Activated T-helper 2 cell treated with anti-CD3 and anti-CD28 coated beads, Interferon-gamma antibody, Interleukin-2, Interleukin-4, amounts not matched to agents 10 μg/mL and 5 μg/mL and 100 μg/mL, durations not matched to agents 14 hours and 24 hours and 36 hours (primary cell): ENCODE measurements at places on chromosomes 4 and X. TPM values are rescaled to one million over a fixed set of nuclear protein-coding genes. Genes with fewer than 3 reads are reported as not detected.

Gene PCDH18
- not detected in 2 replicates for total RNA-seq

Gene CXCL13
- 82.6 and 87.2 TPM in 2 replicates for total RNA-seq

Gene PABPC1L2B
- not detected in 2 replicates for total RNA-seq

DNA sequence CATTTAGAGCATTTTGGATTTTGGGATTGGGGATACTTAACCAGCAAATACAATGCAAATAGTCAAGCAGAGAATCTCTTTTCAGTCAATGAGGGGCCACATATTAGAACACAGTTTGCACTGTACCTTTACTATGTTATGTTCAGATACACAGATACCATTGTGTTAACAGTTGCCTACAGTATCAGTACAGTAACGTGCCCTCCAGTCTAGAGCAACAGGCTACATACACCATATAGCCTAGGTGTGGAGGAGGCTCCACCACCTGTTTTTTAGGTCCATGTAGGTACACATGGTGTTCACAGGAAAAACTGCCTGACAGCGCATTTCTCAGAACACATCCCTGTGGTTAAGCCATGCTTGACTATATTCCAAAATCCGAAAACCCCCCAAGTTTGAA lies 9.1 kb downstream of the GRPEL1 start:
- H3K27me3 ChIP-seq = no peaks in the 10 kb centered on the region
- H3K36me3 ChIP-seq = peaks cover 83% of the 10 kb centered on the region
- H3K4me1 ChIP-seq = no peaks in the 10 kb centered on the region
- H3K27ac ChIP-seq = peak overlapping the region; percentile 7

GRCh38 chrX:97398030-97398551 lies 514.4 kb downstream of the RPA4 start:
- peaks cover 56% of the 10 kb centered on the region for H3K4me1 ChIP-seq
- H3K27ac ChIP-seq = peak overlapping the region; percentile 94
- H3K36me3 ChIP-seq = no peaks in the 10 kb centered on the region
